Suprapubic skin (tissue), 4 donors: ENCODE measurements at places on chromosomes 2 and 18. TPM values are rescaled to one million over a fixed set of nuclear protein-coding genes. Genes with fewer than 3 reads are reported as not detected.

- DNase-seq, result no peak
Measured at GRCh38 chr18:79251021-79251420, 144.7 kb upstream of the NFATC1 start.

DNA sequence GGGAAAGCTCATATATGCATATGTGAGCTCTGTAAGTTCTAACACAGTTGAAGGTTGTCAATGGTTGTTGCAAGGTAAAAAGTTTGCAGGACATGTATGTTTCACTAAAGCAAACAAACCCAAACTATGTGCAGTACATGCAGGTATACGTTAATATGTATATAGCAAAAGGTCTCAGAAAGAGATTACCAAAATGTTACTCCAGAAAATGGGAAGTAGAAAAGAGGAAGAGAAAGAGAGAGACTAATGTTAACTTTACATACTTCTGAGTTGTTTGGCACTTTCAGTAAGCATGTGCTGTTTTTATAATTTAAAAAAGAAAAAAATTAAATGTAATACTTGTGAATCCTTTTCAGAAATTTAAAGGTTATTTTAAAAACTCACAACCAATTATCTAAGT is 32.8 kb upstream of the PEX13 start:
- DNase-seq, result no peak

DNA sequence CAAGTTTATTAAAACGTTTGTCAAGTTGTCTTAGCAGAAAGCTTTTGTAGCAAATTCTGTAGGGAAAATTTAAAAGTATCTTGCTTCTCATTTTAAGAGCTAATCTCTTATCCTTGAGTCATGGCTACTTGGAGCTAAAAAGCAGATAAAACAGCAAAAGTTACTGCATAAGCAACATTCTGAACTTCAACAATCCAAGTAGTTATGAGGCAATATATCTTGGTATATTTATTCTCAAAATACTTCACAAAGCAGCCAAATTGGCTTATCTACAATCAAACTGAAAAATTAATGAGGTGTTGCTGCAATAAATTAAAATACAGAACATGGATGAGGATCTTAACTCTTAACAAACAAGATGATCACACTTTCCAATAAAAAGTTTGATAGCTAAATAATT is 306.5 kb downstream of the PIEZO2 start:
- no peak for DNase-seq

GRCh38 chr18:6629635-6630140 is 99.8 kb upstream of the ARHGAP28 start:
- no peak for DNase-seq

DNA sequence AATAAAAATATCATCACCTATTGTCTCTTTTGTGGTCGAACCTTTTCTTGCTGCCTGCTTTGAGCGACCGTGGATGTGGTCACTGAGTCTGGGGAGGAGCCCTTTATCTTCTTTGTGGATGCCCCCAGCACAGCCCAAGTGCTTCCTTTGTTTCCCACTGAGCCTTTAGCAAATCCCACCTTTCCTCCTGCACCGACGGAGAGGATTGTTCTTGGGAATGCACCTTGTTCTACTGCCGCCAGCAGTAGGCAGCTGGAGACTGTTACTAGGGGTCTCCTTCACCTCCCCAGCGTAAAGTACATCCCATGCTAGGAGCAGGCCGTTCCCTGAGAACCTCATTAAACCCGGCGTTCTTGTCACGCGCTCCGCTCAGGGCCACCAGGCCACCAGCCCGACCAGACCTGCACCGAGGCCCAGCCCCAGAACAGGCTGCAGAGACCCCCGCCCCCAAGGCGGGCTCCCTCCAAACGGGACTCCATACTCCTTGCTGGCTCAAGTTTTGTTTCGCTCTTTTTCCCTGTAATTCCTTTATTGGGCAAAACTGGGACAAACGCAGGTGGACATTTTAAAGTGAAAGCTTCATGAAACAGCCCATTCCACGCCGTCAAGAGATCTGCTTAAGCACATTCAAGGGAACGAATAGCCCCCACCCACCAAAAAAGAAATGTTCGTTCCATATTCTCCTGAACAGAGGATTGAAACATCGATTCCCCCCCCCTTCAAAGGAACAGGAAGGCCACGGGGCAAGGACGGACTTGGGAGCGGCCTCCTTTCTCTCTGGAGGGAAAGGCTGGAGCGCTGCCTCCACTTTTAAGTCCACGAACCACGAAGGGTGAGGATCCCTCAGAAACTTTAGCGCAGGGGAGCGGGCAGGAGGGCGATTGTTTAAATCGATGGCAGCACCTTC is 1.1 kb upstream of the MAT2A start:
- peak; percentile 79 for DNase-seq

DNA sequence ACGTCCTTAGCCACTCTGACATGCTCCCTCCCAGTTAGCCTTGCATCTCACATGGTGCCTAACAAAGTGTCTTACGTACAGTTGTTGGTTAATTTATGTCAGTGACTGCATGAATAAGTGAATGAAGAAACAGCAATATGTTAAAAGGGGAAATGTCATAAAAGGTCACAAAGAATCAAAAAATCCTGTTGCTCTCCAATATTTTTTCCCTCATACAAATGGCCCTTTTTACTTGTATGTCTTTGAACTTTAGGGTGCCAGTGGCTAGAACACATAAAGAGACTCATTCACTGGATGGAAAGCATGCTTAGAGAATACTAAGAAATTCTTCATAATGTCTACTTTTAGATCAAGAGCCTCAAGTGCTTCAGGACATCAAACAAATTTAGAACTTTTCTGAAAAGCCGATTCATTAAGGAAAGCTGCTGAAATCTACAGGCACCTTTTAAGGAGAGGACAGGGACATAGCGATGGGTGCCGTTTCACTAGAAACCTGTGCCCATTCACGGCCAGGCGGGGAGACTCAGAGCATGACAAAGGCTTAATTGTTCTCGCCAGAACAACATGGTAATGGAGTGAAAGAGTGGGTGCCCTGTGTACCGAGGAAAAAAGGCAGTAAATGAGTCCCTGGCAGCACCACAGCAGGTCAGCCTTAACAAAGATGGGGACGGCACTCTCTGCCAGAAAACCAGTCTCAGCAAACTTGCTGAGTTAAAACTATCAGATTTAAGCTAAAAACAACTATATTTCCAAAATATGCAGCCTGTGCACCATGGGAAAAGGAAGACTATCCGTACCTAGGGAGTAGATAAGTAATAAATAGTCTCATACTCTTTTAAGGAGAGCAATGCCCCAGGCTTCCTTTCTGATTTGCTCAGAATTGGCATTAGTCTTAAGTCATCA is 71.6 kb upstream of the SPTBN1 start:
- no peak for DNase-seq

GRCh38 chr18:54742659-54743604 is 85.3 kb upstream of the RAB27B start:
- no peak for DNase-seq

- no peak for DNase-seq
Measured at GRCh38 chr2:218270721-218271486, 585 bp downstream of the PNKD start.

GRCh38 chr2:70468878-70469277 is 84.7 kb downstream of the TGFA start:
- DNase-seq, result no peak

DNA sequence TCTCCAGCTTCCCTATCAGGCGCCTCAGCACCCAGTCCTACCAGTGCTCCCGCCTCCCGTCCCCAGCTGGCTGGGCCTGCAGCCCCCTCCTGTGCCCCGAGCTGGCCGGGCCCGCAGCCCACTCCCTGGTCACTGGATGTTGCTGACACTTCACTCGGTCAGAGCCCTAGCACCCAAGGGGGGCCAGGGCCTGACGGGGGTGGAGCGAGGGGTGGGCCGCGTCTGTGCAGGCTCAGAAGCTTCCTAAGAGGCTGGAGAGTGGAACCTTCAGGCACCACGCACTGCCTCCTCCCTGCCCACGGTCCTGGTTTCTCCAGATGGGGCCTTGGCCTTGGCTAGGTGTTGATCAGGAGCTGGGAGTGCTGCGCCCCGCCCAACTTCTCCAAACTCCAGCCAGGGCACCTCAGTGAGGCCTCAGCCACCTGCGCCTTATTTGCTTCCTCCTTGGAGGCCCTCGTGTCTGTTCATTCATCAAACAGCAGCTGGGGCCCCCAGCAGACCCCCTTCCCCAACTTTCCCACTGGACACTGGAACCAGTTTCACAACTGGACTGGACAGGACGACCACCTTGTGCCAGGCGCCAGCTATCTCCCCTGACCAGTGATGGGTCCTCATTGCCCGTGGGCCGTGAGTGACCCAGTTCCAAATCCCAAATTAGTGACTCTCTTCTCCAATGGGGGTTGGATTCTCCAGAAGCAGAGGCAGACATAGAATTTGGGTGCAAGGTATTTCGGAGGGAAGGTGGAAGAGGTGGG is 16.7 kb downstream of the CAPN10 start:
- DNase-seq, result peak; percentile 65

DNA sequence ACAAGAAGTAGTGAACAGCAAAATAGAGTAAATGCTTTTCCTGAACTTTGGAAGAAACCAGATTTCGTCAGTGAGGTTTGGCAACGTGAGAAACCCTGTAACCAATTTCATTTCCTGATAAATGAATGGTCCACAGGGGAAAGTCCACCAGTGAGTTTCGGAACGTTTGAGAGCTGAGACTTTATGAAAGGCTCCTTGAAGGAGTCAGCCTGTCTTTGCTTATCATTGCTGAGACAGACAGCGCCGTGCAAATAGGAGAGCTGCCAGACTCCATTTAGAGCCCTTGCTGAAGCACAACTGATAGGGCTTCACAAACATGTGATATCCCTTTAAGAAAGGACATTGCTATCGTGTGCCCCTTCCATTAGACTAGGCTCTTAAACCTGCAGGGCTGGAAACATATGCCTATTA is 121.8 kb upstream of the SMAD7 start:
- no peak for DNase-seq

The DSG4 gene
- total RNA-seq, result 0.89 TPM

The CACNB4 gene
- total RNA-seq, result 13.7 TPM

The TBR1 gene
- not detected for total RNA-seq

The AQP12B gene
- total RNA-seq, result not detected

The TEX44 gene
- not detected for total RNA-seq

The CDH20 gene
- total RNA-seq, result 4.1 TPM

The GCKR gene
- not detected for total RNA-seq

The SEH1L gene
- 45.4 TPM for total RNA-seq

The RAD51AP2 gene
- 0.89 TPM for total RNA-seq

The DNAH6 gene
- total RNA-seq, result 0.16 TPM

The MC5R gene
- 0.26 TPM for total RNA-seq

The SOX11 gene
- total RNA-seq, result not detected
